ENCODE measurements at places on chromosomes 6 and 20. TPM values are rescaled to one million over a fixed set of nuclear protein-coding genes. Genes with fewer than 3 reads are reported as not detected.

- H3K4me1 ChIP-seq = no peaks in the 10 kb centered on the region
- H3K27ac ChIP-seq = no peak overlapping the region
- H3K4me3 ChIP-seq = no peak overlapping the region
Observed at GRCh38 chr6:137095651-137096238, 51.0 kb upstream of the IL20RA start.

DNA sequence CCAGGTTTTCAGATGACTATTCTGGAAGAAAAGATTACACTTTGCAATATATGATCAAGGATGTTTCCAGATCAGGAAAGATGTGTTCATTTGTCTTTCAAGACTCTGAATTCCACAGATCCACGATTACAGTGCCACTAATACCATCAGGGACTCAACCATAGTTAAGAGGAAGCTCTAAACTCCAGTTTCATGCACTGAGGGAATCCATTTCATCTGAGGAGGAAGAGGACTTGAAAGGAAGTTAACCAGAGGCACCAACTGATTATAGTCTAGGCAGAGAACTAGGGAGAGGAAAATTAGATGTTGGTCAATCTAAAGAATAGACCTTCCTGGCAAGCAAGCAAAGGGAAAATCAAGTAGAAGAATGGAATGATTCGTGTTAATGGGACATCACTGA, 218.3 kb upstream of the PRDM1 start:
- peaks cover 2% of the 10 kb centered on the region for H3K27me3 ChIP-seq
- no peak overlapping the region for H3K27ac ChIP-seq
- no peak overlapping the region for H3K4me3 ChIP-seq
- no peak for DNase-seq
- no peaks in the 10 kb centered on the region for H3K36me3 ChIP-seq
- no peaks in the 10 kb centered on the region for H3K4me1 ChIP-seq

DNA sequence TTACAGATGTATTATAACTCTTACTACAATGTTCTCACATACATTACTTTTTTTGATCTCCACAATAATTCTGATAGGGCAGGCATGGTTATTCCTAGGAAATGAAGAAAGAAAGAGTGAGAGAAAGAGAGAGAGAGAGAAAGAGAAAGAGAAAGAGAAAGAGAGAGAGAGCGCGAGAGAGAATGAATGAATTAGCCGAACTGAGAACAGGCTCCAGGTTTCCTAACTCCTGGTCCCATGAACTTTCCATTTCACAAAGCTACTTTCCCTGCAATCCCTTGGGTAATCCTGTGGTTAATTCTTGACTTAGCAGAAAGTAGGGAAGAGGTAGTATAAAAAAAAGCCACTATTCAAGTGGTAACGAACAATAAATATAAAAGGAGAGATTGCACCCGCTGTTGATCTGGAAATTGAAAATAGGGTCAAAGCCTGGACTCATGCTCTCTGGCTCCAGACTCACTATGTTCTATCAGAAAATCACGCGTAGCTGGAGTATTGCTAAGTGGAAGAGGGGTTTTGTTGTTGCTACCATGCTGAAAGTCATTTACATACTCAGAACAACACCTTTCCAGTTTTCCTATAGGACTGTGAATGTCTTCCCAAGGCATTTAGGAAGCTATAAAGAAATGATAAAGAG, 131.2 kb downstream of the CCDC170 start:
- no peak overlapping the region for H3K4me3 ChIP-seq
- no peaks in the 10 kb centered on the region for H3K36me3 ChIP-seq
- H3K27me3 ChIP-seq = no peaks in the 10 kb centered on the region
- DNase-seq = no peak
- no peak overlapping the region for H3K27ac ChIP-seq
- H3K4me1 ChIP-seq = peaks cover 5% of the 10 kb centered on the region

DNA sequence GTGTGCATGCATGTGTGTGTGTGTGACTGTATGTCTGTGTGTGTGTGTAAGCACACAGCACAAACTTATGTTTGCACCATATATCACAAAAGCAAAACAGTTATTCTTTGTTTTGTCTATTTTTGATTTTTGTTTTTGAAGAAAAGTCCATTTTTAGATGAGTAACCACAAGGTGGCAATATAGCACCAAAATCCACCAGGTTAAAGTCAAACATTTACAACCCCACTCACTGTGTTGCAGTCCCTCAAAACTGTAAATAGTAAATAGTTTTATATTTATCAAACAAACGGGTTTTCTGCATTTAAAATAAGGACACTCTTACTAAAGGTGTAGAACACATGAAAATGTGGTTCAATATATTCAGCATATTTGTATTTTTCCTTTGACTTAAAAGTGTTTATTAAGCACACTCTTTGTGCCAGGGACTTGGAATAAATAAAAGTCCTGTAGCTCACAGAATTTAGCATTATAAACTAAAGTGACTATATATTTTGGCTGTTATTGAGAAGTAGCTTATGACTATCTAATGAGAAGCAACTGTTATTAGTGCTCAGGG, 118.5 kb downstream of the GFRAL start:
- DNase-seq = peak; percentile 12
- no peaks in the 10 kb centered on the region for H3K27me3 ChIP-seq
- H3K36me3 ChIP-seq = no peaks in the 10 kb centered on the region

GRCh38 chr20:8870652-8871051, 198.2 kb upstream of the PLCB4 start:
- H3K4me1 ChIP-seq = no peaks in the 10 kb centered on the region
- DNase-seq = no peak
- no peak overlapping the region for H3K4me3 ChIP-seq
- no peaks in the 10 kb centered on the region for H3K36me3 ChIP-seq
- no peaks in the 10 kb centered on the region for H3K27me3 ChIP-seq
- no peak overlapping the region for H3K27ac ChIP-seq

- H3K27me3 ChIP-seq = no peaks in the 10 kb centered on the region
- H3K27ac ChIP-seq = no peak overlapping the region
- no peak for DNase-seq
- H3K4me3 ChIP-seq = no peak overlapping the region
Observed at GRCh38 chr20:43397147-43397546, 60.5 kb upstream of the SRSF6 start.

- DNase-seq = no peak
- H3K4me1 ChIP-seq = no peaks in the 10 kb centered on the region
- no peaks in the 10 kb centered on the region for H3K27me3 ChIP-seq
- no peak overlapping the region for H3K4me3 ChIP-seq
- no peaks in the 10 kb centered on the region for H3K36me3 ChIP-seq
- H3K27ac ChIP-seq = no peak overlapping the region
Observed at GRCh38 chr6:37830225-37830624, 10.7 kb downstream of the ZFAND3 start.

GRCh38 chr20:52379723-52380336, 188.3 kb upstream of the ZFP64 start:
- H3K4me3 ChIP-seq = no peak overlapping the region
- no peaks in the 10 kb centered on the region for H3K36me3 ChIP-seq
- no peaks in the 10 kb centered on the region for H3K4me1 ChIP-seq
- no peak for DNase-seq
- no peaks in the 10 kb centered on the region for H3K27me3 ChIP-seq

DNA sequence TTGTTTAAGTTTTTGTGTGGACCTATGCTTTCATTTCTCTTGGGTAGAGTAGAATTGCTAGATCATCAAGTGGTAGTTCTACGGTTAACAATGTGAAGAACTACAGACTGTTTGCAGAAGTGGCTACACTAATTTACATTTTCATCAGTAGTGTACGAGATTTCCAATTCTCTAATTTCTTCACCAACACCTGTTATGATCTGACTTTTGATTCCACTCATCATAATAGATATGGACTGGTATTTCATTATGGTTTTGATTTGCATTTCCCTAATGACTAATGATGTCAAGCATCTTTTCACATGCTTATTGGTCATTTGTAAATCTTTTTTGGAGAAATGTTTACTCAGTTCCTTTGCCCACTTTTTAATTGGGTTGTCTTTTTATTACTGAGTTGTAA, 244.4 kb downstream of the GMDS start:
- H3K27me3 ChIP-seq = no peaks in the 10 kb centered on the region
- H3K4me3 ChIP-seq = no peak overlapping the region
- H3K4me1 ChIP-seq = no peaks in the 10 kb centered on the region
- no peak overlapping the region for H3K27ac ChIP-seq
- no peaks in the 10 kb centered on the region for H3K36me3 ChIP-seq

DNA sequence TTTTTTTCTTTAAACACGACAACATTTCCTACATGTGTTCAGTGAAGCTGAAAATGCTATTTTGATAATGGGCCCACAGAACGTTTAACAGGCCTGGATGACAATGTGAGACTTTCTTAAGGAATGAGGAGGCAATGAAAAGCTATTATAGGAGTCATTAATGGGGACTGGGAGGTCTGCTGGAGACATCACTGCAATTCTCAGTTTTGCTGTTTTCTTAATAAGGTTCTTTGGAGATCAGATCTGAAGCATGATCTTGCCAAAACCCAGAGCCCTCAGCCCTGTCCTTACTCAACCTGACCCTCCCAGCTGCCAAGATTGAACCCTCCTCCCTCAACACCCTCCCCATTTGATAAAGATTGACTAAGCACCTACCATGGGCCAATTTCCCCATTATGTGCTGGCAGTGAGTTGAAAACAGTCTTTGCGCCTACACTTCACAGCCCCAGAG, 353.1 kb downstream of the MAFB start:
- H3K36me3 ChIP-seq = no peaks in the 10 kb centered on the region
- H3K27ac ChIP-seq = no peak overlapping the region
- H3K4me1 ChIP-seq = no peaks in the 10 kb centered on the region
- H3K4me3 ChIP-seq = no peak overlapping the region
- DNase-seq = no peak

MYCT1 gene
- 0.61 TPM for total RNA-seq

DNA sequence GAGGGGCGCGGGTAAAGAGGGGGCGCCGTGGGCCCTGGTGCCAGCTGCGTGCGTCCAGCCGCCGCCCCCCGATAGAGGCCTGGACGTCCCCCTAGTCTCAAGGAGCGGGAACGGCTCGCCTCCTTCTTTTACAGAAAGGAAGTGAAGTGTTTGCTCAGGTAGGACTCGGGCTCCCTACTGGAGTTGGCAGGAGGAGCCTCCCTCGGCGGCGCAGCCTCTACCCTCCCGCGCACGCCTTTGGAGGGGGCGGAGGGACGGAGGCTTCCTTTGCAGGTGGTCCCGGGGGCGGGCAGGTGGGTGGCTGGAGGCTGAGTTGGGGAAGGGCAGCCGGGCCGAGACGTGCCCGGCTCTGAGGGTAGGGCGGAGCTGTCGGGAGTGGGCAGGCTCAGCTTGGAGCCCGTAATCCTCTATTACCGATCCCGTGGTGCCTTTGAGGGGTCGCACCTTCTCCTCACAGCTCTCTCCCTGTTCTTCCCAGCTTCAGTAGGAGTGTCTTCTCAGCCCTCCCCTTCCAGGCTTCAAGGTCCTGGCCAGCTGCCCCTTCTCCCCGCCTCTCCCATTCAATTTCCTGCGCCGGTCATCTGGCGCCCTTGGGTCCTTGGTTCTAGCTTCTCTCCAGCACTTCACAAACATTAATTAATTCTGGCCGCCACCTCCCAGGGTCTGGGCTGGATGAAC, 728 bp downstream of the ITPR3 start:
- H3K36me3 ChIP-seq = no peaks in the 10 kb centered on the region
- H3K4me3 ChIP-seq = peak overlapping the region; percentile 68
- peaks cover 3% of the 10 kb centered on the region for H3K4me1 ChIP-seq
- no peak overlapping the region for H3K27ac ChIP-seq
- H3K27me3 ChIP-seq = no peaks in the 10 kb centered on the region

GRCh38 chr6:7561153-7561964, 19.9 kb downstream of the DSP start:
- peaks cover 54% of the 10 kb centered on the region for H3K36me3 ChIP-seq
- H3K27me3 ChIP-seq = no peaks in the 10 kb centered on the region
- H3K4me3 ChIP-seq = no peak overlapping the region
- H3K4me1 ChIP-seq = no peaks in the 10 kb centered on the region

DNA sequence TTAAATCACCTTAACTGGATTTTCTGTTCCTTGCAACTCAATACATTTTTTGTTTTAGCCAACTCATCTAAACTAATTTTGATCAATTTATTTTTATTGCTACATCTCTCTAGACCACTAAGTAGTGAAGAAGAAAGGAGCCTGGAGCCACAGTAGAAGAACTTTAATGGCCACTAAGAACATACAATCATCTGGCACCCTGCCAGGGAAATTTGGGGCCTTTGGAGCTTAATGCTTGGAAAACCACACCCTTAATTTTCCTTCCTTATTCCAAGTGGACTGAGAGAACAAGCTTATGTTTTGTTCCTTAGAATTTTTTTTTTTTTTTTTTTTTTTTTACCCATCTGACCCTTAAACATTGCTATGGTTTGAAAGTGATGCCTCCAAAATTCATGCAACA, 12.0 kb upstream of the GMDS start:
- H3K36me3 ChIP-seq = peaks cover 3% of the 10 kb centered on the region
- no peak for DNase-seq
- no peaks in the 10 kb centered on the region for H3K4me1 ChIP-seq
- no peaks in the 10 kb centered on the region for H3K27me3 ChIP-seq
- H3K27ac ChIP-seq = no peak overlapping the region
- no peak overlapping the region for H3K4me3 ChIP-seq

DNA sequence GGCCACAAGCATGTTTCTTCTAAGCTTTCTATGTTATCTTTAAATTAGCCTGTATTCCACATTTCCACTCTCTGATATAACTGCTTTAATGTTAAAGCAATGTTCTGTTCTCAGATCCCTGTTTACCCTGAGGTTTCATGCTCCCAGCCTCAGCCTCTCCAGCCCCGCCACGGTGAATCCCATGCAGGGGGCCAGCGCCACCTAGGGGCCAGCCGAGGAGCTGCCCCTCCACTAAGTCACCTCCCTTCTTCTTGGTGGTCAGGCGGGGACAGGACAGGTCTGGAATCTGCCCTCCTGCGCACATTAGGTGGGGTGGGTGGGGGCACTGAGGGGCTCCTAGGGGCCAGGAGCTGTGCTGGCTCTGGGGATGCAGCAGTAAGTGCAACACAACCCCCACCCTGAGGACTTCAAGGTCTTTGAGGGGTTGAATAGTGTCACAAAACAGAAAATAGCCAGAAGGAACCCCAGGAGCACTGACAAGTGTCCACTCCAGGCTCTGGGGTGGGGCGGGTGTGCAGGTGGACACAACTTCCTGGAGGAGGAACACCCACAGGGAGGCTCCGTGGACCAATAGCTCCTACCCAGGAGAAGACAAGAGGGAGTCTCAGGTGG, 61.6 kb downstream of the RAB44 start:
- no peak overlapping the region for H3K4me3 ChIP-seq
- H3K4me1 ChIP-seq = peaks cover 6% of the 10 kb centered on the region

SLC16A10 gene
- total RNA-seq = 0.48 TPM

DNA sequence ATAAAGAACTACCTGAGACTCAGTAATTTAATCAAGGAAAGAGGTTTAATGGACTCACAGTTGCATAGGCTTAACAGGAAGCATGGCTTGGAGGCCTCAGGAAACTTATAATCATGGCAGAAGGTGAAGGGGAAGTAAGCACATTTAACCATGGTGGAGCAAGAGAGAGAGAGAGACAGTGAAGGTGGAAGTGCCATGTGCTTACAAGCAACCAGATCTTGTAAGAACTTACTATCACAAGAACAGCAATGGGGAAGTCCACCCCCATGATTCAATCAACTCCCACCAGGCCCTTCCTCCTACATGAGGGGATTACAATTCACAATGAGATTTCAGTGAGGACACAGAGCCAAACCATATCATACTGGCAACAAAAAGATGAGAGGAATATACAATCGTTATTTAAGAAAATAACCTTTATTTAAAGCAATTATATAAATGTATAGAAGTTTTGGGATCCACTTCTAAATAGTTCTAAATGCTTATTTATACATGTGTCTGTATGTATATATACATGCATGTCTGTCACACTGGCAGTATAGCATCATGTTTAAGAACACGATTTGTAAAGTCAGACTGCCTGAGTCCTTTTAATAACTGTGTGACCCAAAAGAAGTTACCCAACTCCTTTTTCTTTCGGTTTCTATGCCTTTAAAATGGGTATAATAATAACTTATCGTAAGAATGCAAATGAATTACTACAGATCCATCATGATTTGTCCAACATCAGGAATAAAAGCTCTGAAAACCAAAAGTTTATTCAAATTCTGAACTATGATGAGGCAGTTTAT, 255.7 kb upstream of the THEMIS start:
- H3K27ac ChIP-seq = no peak overlapping the region
- no peaks in the 10 kb centered on the region for H3K36me3 ChIP-seq
- H3K4me1 ChIP-seq = no peaks in the 10 kb centered on the region
- no peaks in the 10 kb centered on the region for H3K27me3 ChIP-seq
